CD4-positive, alpha-beta T cell (primary cell): ENCODE measurements at places on chromosomes 11 and 22. TPM values are rescaled to one million over a fixed set of nuclear protein-coding genes. Genes with fewer than 3 reads are reported as not detected.

Gene ANO9
- 109 TPM for total RNA-seq

Gene PDGFB
- total RNA-seq = 0.45 TPM

Gene PGR
- total RNA-seq = not detected

Gene P2RY6
- total RNA-seq = not detected

DNA sequence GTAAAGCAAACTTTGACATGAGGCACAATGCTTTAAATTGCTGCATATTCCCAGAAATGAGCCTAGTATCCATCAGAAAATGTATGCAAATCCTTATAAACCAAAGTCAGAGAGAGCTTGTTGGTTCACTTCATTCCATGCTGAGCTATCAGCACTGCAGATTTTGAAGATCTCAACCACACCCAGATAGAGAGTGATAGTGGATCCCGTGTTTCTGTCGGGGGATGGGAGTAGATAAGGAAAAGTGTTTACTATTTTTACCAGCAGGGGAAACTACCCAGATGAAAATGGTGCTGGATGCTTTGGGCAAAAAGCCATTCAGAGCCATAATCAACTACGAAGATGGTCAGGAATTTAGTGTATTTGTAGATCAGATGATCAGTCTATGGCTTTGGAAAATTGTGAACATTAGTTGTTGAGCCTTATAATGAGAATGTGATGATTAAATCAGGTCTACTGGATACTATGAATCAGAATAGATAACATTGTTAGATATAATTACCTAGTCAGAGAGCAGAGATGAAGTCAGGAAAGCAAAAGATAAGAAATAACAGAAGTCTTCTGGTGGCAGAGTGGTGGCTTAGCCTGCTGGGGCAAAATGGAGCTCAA is 10.8 kb downstream of the OR51B6 start:
- no peak for DNase-seq

DNA sequence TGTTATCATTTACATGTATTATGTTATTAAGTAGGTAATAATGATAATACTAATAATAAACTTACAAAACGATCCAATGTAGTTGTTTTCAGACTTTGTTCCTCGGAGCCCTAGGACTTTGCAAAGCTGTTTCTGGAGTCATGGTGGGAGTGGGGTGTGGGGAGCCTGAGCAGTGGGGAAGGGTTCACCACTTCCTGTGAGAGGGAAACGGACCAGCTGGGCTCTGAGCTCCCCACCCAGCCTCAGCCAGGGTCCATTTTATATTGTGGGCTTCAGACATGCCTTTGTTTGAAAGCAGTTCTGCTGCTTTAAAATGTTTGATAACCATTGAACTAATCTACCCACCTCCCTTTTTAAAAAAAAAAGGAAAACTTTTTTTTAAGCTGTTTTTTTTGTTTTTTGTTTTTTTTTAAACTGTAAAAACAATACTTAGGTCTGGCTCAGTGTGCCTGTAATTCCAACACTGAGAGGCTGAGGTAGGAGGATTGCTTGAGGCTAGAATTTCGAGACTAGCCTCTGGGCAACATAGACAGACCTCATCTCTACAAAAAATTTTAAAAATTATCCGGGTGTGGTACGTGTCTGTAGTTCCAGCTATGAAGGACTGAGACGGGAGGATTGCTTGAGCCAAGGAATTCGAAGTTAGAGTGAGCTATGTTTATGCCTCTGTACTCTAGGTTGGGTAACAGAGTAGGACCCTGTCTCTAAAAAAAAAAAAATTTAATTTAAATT is 7.0 kb downstream of the SERPING1 start:
- no peak for DNase-seq

DNA sequence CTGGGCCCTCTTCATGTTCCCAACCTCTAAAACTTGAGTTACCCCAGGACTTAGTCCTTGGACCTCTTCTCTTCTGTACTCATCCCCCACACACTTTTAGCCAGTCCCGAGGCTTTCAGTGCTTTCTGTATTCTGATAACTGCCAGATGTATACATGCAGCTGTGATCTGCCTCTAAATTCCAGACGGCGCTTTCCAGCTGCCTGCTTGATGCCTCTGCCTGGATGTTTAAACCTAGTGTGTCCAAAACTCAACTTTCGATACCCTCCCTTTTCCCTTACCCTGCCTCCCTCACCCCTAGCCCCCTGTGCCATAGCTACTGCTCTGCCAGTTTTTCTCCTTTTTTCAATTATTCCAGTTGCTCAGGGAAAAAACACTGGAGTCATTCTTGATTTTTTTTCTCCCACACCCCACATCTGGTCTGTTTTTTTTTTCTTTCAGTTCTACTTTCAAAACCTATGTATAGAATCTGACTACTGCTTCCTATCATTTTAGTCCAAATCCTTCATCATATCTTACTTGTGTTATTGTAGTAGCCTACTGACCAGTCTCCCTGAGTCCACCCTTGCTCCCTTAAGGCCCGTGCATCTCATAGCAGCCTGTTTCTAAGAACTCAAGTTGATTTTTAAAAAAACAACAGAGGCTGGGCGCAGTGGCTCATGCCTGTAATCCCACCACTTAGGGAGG is 32.9 kb upstream of the TECTA start:
- no peak for DNase-seq

DNA sequence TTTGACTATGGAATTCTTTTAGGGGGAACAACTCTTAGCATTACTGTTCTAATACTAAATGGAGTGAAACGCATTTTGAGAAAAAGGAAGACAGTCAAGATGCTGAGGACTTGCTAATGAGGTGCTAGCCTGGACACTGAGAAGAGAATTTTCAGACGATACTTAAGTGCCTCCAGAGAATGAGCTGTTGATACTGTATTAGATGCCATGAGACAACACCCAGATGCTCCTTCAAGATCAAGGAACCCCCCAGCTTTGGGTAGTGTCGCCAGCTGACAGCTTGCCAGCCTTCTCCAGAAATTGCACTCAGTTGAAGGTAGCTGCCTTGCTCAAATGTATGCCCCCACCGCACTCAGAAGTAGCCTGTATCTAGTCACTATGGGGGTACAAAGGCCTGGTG is 52.5 kb upstream of the SLC36A4 start:
- no peak for DNase-seq

DNA sequence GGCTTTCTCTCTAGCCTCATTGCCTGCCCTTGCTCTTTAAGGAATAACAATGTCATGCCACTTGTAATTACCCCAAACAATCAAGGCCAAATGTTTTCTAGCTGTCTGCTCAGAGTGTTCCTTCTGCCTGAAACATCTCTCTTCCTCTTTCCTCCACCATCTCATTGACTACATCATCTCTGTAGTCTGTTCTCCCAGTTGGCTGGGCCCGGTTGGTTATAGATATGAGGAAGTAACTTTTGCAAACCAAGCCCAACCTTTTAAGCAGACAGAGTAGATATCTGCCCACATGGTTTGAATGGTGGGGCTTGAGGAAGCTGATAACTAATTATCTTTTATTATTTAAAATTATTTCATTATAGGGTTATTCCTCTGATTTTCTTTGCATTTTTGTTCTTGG is 104.5 kb downstream of the NTM start:
- no peak for DNase-seq

DNA sequence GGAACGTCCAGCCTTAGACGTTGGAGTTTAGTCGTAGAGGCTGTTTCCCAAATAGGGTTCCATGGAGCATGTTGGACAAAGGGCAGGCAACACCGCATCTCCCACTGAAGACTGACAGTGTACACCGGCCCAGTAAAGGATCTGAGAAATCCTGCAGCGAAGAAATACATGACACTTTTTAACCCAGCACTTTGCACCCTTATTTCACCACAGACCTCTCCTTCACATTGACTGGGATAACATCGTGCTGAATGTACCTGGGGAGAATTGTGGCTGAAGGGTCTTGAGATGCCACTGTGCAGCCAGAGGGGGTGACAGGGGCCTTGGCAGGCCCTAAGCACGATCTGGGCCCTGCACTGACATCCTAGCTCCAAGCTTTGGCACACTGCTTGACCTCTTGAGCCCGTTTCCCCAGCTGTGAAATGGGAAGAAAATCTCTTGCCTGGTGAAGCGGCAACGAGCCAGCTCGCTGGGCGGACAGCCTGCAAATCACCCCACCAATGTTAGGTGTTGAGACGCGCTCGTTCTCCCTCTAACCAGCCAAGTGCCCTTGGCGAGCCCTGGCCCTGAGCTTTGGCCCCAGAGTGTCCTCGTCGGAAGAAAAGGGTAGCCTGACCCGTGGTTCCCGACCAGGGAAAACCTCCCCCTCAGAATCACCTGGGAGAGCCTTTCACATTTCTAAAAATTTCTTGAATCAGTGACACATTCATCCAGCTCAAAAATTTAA is 13.4 kb downstream of the CD5 start:
- DNase-seq = no peak

- no peak for DNase-seq
Observed at GRCh38 chr11:47002390-47002789, 65.8 kb downstream of the CSTPP1 start.
